ENCODE measurements at places on chromosomes 3 and 15.

GRCh38 chr3:128416578-128417211 lies 50.0 kb downstream of the DNAJB8 start:
- DNase-seq = no peak

DNA sequence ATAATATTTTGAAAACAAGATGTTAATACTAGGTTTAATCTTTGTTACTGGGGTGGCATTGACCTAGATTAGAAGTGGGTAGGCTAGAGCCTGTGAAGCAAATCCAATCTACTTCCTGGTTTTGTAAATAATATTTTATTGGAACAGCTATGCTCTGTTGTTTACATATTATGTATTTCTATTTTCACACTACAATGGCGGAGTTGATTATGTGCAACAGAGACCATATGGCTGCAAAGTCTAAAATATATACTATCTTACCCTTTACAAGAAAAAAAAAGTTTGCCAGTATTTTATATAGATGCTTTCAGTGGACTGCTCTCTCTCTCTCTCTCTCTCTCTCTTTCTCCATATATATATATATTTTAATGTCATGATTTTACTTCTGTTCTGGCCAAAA lies 244.2 kb downstream of the NLGN1 start:
- no peak for DNase-seq

DNA sequence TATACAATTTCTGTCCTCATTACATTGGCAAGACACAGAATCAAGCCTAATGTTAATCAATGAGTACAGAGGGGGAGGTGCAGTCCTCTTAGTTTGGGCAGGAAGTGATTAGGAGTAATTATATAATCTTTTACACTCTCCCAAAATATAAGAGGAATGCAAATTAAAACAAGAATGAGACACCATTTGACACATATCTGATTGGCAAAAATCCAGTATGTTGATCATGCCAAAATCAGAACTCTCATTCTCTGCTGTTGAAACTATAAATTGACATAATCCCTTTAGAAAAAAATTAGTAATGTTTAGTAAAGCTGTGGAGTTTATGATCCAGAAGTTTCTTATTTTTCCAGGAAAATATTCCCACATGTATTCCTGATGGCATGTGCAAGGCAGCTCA lies 373.4 kb downstream of the EPHA6 start:
- DNase-seq = no peak

GRCh38 chr3:131501949-131502348 lies 822 bp downstream of the MRPL3 start:
- no peak for DNase-seq

- DNase-seq = no peak
Measured at GRCh38 chr3:14224895-14225294, 46.3 kb downstream of the LSM3 start.

- no peak for DNase-seq
Measured at GRCh38 chr3:155086051-155086450, 5.9 kb downstream of the MME start.

- no peak for DNase-seq
Measured at GRCh38 chr3:122092460-122093165, 37.5 kb downstream of the CD86 start.

DNA sequence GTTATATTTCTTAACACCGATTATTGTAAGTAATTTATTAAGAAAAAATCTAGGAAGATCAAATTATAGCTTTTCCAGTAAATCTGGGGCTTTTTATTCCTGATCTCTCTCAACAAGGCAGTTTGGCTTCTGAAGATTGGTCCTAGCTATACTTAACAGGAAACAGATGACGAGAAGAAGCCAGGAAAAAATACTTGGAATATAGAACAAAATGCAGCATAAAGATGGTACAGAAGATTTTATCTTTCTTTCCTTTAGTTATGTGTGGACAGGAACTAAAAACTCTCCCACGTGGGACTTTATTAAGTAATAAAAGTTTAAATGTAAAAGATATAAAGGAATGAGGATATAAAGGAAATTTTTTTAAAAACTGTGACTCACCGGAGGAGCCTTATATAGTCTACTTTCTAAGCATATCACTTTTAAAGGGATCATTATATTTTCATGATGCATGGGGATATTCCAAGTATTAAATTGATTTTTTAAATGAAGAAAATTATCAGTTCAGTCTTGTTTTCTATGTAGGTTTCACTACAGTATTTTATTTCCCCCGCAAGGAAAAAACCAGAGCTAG lies 8.2 kb downstream of the B3GNT5 start:
- no peak for DNase-seq

Measured in GM12891 (cell line).